ENCODE measurements at places on chromosomes 3 and 15.
A peak's percentile ranks its signal among the peaks of the same experiment; 100 is the strongest.

DNA sequence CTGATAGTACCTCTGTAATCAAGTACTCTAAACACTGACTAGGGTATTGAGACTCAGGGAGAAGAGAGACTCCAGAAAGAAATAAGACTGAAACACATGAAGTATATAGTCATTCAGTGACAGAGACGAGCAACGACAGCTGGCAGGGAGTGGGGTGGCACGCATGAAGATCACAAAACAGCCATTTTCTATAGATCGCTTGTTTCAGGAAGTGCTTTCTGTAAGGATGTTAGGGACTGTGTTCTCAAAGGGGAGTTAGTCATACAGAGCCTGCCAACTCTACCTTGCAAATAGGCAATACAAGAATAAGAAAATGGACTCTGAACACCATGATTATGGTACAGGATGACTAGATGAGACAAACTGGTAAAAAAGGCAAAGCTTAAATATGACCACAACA is 139.5 kb downstream of the TBL1XR1 start:
- DNase-seq, result peak; percentile 84

- DNase-seq, result no peak
Measured at GRCh38 chr15:43483297-43484128, 9.4 kb downstream of the TP53BP1 start.

DNA sequence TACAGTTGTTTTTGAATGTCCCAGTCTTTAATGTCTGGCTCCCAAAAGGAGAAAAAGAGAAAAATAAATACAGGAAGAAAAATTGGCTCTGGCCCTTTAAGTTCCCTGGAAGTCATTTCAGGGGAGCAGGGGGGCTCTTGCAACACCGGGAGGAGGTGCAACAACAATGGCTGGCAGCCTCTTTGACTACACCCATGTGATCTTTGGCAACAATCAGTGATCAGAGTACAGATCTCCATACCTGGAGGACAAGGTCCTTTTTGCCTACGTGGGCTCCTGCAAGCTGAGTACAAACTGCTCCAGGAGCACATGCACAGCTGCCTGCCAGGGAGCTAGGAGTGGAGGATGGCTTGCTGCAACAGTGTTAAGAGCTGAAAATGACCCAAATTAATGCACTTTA is 63.9 kb downstream of the GLCE start:
- no peak for DNase-seq

DNA sequence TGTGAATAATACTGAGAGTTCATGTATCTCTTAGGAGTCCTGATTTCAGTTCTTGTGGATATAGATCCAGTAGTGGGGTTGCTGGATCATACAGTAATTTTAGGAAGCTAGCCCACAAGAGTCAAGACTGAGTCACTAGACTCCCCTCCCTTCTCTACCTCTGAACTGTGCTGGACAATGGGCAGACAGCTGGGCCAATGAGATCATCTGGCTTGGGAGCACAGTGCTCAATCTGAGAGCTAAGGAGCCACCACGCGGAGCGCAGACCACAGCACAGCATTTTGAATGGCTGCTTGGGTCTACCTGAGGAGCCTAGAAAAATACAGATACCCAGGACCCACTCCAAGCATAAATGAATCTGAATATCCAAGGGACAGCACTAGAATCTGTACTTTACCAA is 32.5 kb downstream of the WNT5A start:
- no peak for DNase-seq

GRCh38 chr3:197736010-197736490 is 654 bp downstream of the RUBCN start:
- peak; percentile 68 for DNase-seq

DNA sequence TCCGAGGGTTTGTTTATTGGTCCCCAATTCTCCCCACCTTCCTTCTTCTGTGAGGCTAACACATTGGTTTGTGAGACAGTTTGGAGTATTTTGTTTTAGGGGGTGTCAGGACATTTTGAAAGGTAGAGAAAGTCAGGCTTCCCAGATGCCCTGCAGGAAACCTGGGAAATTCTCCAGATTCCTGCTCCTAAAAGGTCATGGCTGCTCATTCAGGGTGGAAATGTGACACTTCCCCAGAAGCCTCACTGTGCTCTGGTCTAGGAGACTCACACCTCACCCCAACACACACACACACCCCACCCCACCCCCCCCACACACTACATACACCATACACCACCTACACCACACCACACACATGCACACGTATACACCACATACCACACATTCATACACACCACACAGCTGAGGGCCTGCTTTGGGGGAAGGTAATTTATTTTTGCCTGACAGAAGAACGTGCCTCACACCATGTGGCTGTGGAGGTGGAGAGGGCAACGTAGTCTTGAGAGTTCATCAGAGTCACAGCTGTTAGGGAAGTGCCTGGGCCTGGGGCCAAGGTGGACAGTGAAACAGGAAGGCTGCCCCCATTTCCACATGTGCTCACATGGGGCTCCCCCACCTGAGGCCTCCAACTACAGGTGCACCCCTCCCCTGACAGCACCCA is 40.4 kb upstream of the LIMD1 start:
- no peak for DNase-seq

All from activated naive CD4-positive, alpha-beta T cell treated with anti-CD3 and anti-CD28 coated beads for 36 hours (primary cell).